Myometrial cell (primary cell): ENCODE measurements at places on chromosomes 4 and X. TPM values are rescaled to one million over a fixed set of nuclear protein-coding genes. Genes with fewer than 3 reads are reported as not detected.

Gene PDZD4
- total RNA-seq: 0.58 TPM in 1 of 2 replicates, not detected in the other

Gene CITED1
- total RNA-seq: 0.53 TPM in 1 of 2 replicates, not detected in the other

Gene C4orf46
- 6.1 and 6.2 TPM in 2 replicates for total RNA-seq

Gene SPOCK3
- under 0.01 TPM in 1 of 2 replicates, not detected in the other for total RNA-seq

Gene NSG1
- 0.35 and 0.58 TPM in 2 replicates for total RNA-seq

Gene CCDC158
- not detected in 2 replicates for total RNA-seq

Gene FMR1NB
- total RNA-seq: not detected in 2 replicates

Gene HSFX3
- not detected in 2 replicates for total RNA-seq

Gene TRIM60
- total RNA-seq: not detected in 2 replicates

Gene TRIM2
- total RNA-seq: 23.1 and 30.1 TPM in 2 replicates

Gene PRSS12
- 1.1 and 2.3 TPM in 2 replicates for total RNA-seq
